AML-193 (cell line): ENCODE measurements at places on chromosomes 5 and 9.

- DNase-seq = no peak
These were observed 47.8 kb downstream of the ANXA1 start for GRCh38 chr9:73199448-73199847.

- DNase-seq = no peak
These were observed 117.7 kb upstream of the ACTBL2 start for GRCh38 chr5:57600321-57600720.

GRCh38 chr5:135375040-135375793 is 23.8 kb downstream of the MACROH2A1 start:
- DNase-seq = no peak

GRCh38 chr5:178143246-178143645 is 10.4 kb downstream of the NHP2 start:
- DNase-seq = no peak

GRCh38 chr5:151475388-151475787 is 28.0 kb downstream of the SLC36A1 start:
- no peak for DNase-seq
